ENCODE measurements at places on chromosomes 16 and 17.
A peak's percentile ranks its signal among the peaks of the same experiment; 100 is the strongest.

DNA sequence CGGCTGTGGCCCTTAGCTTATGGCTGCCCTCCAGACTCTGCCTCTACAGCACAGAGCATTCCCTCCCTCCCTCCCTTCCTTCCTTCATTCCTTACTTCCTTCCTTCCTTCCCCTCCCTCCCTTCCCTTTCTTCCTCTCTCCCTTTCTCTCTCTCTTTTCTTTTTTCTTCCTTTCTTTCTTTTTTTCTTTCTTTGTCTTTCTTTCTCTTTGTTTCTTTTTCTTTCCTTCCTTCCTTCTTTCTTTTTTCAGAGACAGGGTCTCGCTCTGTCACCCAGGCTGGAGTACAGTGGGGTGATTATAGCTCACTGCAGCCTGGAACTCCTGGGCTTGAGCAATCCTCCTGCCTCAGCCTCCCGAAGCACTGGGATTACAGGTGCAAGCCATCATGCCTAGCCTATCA, 11.7 kb downstream of the TMEM92 start:
- no peak for DNase-seq

GRCh38 chr17:42704490-42704836, 22.1 kb downstream of the CNTNAP1 start:
- no peak for DNase-seq

DNA sequence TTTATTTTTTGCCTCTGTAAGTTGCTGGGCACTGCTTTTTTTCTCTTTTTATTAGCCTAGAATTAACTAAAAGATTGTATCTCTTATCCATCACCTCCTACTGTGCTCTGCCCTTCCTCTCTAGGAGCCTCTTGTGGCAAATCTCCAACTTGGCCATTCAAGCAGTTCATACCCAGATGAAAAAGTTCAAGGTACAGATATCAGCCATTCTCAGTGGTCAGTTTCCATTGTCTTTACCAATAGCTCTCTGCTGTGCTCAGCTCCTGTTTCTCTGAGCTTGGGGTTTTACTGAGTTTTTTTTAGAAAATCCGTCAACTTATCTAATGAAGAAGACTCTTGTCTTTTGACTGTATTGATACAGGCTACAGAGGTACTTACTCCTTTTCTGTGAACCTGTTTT, 15.6 kb downstream of the MOSMO start:
- no peak for DNase-seq

DNA sequence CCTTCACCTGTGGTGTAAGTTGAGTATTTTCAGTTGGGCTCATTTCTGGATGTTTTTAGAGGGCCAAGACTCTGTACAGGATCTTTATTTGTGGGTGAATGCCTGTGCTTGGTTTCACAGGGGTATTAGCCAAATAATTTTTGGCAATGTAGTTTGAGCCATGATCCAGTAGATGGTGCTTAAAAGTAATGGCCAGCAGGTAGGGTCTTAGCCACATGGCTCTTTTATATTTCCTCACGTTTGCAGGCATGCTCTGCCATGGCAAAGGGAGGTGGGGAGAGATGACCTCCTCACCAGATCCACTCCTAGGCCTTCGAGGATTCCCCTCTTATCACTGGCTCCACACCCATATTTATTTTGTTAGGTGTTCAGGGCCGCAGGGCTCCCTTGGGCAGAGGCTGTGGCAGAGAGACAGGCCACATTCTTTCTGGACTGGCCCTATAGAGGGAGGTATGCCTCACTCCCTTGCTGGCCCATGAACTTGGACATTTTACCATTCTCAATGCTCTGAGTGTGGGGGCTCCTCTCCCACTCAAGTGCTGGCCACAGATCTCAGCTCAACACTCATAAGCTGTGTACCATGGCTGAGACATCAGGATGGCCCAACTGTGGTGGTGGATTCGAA, 417.1 kb downstream of the XYLT1 start:
- DNase-seq: no peak

DNA sequence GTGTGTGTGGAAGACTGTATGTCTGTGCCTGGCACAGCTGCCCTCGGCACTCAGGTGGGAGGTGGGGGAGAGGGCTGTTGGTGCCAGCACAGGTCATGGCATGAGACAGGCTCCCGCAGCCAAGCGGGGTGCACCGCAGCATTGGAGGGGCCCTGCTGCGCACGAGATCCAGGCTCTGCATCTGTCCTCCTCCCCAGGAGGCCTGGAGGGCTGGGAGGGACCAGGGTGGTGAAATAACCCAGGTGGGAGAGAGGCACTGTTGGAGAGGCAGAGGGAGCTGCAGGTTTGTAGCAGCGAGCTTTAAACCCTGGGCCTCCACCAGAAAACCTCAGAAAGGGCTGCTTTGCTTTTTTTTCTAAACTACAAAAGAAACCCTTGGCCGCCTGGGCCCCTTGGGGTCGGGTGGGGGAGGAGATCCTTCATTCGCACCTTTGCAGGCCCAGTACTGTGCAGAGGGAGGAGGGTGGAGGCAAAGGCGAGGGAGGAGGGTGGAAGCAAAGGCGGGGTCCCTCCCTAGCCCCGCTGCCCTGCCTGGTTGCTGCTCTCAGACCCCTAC, 241.7 kb downstream of the SEC14L1 start:
- DNase-seq: no peak

GRCh38 chr16:30041841-30042240, 10.8 kb upstream of the TLCD3B start:
- DNase-seq: no peak

GRCh38 chr16:66751053-66751302, 431 bp downstream of the DYNC1LI2 start:
- no peak for DNase-seq

DNA sequence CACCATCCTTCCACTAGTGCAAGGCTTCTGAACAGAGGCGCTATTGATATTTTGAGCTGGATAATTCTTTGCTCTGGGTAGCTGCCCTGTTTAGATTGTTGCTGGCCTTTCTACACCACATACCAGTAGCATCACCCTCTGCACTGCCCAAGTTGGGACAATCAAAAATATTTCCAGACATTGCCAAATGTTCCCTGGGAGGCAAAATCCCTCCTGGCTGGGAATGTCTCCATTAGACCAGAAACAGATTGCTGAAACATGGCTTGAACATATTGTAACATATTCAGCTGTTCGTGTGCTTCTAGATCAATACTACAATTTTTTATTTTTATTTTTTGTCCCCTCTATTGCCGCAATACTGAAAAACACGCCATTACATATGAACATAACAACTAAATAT, 174.6 kb downstream of the ABCA8 start:
- no peak for DNase-seq

DNA sequence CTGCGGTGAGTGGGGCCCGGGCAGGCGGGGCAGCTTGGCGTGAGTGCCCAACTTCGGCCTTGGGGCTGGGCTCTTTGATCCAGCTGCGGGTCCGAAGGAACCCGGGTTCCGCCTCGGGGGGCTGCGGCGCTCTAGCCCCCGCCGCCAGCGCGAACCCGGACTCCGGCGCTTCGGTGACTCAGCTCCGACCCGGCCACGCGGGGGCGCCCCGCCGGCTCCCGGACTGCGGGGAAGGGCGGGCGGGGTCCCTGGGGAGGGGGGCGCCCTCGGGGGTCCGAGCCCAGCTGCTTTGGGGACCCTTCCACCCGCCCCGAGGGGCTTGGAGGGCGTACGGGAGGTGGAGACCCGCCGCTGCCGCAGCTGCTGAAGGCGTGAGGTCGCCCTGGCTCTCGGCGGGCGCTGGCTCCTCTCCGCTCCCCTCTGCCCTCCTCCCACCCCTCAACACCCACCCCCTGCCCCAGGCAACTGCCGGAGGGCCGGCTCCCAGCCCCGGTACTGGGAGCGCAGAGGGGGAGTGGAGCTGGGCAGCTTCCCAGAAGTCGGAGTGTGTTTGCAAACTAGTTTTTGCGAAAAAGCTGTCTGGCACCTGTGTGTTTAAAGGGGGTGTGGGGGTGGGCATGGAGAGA, 516 bp downstream of the CPNE2 start:
- DNase-seq: peak; percentile 68

GRCh38 chr16:79716645-79717332, 116.3 kb upstream of the MAF start:
- no peak for DNase-seq

GRCh38 chr16:35196313-35196712, 1736.9 kb downstream of the TP53TG3F start:
- DNase-seq: no peak

DNA sequence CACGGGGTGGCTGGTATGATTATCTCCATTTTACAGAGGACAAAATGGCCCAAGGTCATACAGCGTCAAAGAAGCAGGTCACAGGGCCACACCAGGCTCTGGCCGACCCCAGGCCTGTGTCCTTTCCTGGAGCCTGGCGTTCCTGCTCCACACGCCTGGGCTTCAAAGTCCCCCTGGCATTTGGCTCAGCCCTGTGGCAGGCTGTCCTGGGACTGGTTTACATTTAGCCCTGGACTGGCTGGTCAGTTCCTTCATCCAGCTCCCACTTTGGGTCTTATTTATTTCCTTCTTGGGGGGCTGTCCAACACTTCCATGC, 15.3 kb downstream of the TBX2 start:
- no peak for DNase-seq

DNA sequence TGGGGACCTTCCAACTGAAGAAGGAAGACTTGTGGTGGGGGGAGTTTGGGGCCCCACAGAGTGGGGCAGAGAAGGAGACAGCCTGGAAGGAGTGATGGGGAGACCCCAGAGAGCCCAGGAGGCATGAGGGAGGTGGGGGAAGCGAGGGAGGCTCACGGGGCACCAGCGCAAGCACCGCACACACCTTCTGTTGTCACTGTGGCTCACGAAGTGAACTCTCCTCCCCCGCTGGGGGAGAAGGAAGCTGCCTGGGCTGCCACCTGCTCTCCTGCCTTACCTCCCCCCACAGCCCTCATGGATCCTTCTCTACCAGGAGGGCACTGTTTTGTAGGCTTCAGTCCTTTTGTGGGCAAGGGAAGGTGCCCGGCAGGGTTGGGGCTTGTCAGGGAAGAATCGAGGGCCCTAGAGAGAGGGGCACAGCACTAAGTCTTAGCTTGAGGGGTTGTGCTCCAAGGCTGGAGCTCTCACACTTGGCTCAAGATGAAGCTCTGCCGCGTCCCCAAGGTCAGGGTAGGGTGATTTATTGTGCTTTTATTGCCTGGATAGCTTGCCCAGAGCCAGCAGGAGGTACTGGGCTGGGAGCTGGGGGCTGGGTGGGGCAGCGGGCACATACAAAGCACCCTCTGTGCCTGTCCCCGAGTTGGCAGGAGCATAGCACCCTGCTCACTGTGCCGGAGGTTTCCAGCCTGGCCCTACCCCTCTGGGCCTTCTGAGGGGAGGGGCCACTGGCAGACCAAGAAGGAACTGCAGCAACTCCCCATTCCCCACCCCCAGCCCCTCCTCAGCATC, 4.6 kb upstream of the STARD3 start:
- DNase-seq: no peak

DNA sequence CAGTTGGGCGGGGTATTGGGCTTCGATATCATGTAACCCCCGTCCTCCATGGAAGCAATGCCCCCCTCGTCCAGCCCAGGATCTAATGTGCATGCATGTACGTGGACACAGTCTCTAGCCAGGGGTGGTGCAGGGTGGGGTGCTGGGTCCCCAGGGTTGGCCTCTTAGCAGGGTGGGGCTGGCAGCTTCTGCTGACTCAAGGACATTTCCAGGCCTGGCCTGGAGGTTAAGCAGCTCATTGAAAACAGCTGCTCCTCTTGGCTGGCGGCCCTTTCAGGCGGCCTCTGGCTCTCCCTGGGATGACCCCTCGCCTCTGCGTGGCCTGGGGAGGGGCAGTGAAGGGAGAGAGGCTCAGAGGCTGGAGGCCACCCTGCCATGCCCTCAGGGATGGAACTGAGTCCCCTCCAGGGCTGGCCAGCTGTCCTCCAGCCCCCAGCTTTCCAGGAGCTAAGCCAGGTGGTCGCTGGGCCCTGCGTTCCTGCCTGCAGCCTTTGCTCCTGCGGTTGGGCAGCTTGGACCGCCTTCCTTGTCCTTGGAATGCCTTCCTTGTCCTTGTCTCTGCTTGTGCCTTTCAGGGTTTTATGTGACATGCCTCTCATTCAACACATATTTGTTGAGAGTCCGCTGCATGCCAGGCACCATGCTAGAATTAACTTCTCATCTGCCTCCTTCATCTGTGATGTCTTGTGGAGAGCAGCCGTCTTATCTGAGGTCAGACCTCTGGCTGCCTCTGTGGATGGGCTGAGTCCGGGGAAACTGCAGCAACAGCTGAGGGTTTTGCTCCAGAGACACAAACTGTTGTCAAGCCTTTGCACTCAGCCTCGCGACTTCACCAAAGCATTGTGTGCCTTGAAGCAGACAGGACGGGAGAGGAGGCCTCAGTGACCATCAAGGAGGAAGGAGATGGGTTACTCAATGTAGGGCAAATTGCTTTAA, 26.6 kb downstream of the MRC2 start:
- no peak for DNase-seq

DNA sequence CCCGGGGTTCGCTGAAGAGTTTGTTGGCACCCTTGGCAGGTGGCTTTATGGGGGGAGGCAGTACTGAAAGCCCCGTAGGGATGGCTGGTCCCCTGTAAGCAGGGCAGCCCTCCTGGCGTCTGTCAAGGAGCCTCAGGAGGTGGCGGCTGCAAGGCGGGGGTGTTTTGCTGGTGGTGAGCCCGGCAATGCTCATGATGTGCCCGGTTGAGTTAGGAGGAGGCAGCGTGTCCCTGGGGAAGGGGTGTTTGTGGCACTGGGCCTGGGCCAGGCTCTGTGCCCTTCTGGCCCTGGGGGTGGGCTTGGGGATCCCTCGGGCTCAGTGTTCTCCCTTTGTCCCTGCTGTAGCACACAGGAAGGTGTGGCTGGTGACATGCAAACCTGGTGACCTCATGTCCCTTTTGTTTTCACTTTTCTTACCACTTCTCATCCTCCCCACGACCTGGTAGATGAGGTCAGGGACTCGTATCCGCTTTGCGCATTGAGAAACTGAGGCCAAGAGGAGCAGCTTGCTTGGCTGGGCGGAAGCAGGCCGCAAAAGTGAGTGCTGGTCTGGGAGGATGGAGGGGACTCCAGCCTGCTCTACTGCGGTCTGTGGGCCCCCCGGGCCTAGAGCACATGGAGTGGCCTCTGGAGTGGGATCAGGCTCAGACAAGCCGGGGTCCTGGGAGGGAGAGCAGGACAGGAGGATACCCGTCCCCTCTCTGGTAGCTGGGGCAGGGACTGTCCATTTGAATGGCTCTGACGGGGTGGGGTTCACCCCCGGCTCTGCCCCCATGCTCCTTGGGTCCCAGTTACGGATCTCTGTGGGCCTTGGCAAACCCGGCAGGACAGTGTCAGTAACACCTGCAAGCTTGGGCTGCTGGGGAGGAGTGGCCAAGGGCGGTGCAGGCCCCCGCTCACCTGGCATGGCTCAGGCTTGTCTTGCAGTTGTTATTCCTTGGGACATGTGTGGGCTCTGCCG, 2.2 kb downstream of the SNN start:
- DNase-seq: peak; percentile 71

DNA sequence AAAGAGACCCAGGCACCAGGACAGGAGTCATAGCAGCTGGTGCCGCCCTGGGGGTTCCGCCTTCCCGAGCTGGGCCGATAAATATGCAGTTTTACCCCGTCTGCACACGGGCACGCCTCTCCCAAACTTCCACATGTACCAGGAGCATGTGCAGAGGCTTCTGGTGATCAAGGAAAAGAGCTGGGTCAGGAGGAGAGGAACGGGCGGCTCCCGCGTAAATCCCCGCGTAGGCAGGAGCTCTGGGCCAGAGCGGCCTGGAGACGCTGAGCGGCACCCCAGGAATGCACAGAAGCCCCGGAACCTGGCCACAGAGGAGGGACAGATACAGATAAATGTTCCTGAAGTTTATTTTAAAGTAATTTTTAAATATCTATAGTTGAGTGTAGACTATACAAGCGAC, 46.6 kb upstream of the METRNL start:
- no peak for DNase-seq

GRCh38 chr17:68019336-68019674, 16.2 kb upstream of the KPNA2 start:
- DNase-seq: no peak

GRCh38 chr16:68782198-68783174, 45.4 kb downstream of the CDH1 start:
- peak; percentile 37 for DNase-seq

All from B cell (primary cell).